Stimulated activated memory B cell treated with anti-CD40 and anti-IgM and Interleukin-4, amounts not matched to agents 10 μg/mL and 1 μg/mL and 100 μg/mL, for 72 hours (primary cell): ENCODE measurements at places on chromosomes 16 and 17.

GRCh38 chr16:19929062-19929511 lies 44.4 kb upstream of the GPRC5B start:
- no peak for ATAC-seq

- no peak for ATAC-seq
Observed at GRCh38 chr17:4319221-4319620, 47.3 kb downstream of the UBE2G1 start.

DNA sequence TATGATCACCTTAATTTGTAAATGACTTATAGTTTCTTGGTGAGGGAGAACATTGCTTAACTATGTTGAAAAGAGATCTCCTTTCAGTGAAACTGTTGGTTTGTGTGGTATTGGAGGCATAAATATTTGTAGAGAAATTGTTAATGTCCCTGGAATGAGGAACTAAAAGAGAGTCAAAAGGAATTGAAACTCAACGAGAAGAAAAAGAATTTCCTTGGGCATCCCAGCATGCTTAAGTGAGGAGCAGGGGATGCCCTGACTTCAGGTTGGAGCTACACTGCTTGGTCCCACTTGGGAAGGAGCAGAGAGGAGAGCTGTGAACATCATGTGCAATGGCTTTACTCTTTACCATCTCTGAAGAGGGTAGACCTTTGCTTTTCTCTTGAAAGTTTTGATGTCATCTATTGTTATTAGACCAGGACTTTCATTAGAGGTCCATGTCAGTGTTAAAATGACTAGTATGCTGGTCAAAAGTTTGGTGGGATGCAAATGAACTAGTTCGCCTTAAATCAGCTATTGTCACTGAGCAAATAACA lies 21.7 kb downstream of the KRT23 start:
- peak; percentile 79 for ATAC-seq

DNA sequence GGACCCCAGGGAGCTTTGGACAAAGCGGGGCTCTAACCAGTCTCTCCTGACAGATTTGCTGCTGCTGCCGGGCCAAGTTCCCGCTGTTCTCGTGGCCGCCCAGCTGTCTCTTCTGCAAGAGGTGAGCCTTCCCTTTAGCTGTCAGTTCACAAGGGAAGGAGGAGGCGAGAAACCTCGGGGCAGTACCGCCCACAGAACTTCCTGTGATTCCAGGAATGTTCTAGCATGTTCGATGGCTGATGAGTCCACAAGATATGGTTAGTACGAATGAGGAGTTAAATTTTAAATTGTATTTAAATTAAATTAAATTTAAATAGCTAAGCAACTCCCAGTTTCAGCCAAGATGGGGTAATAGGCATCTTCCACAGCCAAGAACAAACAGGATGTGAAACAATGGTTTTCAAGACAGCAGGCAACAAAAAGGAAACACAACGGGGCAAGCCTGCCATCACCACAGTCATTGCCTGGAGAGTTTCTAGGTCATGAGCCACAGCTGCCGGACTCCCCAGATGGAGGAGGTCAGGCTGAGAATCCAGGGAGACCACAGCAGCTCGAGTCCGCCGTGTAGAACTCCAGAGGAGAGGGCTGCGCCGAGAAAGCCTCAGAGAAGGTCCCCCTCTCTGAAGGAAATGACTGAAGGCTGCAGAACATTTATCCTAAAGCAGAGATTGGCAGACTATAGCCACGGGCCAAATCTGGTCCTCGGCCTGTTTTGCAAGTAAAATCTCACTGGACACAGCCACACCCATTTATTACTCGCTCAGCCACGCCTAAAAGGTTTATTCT lies 9.5 kb upstream of the TCF25 start:
- peak; percentile 82 for ATAC-seq

DNA sequence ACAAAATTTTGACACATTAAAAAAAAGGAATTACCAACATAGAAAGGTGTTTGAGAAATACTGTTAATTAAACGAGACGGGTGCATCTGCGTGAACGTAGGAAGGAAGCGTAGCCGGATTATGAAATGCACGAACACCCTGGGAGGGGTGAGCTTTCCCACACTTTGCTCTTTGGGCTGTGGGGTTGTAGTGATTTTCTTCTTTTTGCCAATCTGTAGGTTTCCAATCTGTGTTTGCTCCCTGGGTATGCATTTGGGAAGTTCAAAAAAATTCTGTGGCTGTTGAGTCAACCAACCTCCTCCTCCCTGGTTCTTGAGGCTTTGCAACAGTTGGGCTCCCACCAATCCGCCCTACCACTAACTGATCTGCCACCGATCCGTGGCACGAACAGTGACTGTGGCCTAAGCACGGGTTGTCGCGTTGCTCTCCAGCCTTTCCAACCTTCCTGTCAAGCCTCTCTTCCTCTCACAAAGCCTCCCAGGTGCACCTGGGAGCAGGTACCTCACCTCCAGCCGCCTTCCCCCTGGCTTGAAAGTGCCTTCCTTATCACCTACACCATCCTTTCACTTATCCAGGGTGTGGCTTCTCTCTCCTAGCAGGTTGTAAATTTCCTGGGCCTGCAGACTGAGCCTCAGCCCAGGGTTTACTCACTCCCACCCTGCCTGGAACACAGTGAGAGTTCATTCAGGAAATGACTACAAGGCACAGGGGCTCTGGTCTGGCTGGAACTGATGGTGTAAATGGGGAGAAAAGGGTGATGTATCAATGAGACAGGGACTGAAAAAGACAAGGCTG lies 16.6 kb downstream of the RTN4RL1 start:
- no peak for ATAC-seq

- no peak for ATAC-seq
Observed at GRCh38 chr17:1914661-1915083, 84.9 kb downstream of the RPA1 start.

- no peak for ATAC-seq
Observed at GRCh38 chr17:65459677-65460347, 101.6 kb downstream of the AXIN2 start.

DNA sequence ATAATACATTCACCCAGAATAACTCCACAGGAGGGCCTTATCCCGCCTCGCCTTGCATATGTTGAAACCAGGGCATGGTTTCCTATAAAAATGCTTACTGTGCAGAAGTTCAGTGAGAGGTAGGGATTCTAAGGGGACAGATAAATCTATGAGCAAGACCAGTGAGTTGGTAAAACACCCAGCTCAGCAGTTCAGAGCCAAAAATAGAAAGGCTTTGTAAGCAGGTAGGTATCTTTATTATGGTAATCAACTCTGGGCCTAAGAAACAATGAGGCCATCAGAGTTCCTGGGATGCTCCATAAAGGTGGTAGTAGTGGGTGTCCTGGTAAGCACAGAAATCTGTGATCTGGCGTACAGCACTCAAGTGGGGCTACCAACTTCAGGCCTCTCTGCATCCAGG lies 549.4 kb upstream of the CDH5 start:
- ATAC-seq, result no peak

- no peak for ATAC-seq
Observed at GRCh38 chr17:15354256-15354655, 12.9 kb upstream of the TEKT3 start.

DNA sequence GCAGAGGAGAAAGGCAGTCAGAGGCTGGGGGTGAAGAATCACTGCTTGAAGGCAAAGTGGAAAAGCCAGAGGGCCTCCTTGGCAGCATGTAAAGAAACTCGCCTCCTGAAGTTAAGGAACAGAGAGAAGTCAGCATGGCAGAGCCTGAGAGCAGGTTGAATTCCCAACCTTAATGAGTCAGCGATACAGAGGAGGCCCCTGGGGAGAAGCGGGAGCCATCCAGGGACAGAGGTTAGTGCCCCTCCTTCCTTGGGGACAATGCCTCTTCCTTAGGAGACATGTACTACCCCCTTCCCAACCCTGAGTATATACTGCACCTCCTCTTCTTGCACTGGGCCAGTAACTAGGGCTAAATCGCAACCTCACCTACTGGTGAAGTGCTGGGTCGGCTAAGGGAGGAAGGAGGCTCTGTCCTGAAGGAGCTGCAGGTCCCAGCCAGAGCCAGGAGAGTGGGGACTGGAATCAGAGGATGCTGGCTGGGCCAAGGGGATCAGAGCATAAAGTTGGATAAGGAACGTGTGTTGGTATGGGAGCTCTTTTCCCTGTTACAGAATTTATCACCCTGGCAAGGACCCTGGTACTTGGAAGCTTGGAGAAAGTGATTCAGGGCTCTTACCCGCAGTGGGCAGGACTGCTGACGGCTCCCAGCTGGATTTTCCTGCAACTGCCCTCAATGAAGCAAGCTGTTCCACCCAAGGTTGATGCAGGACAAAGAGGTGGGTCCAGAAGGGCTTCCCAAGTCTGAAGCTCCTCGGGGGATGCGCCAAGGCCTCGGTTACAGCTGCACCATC lies 5.4 kb upstream of the AANAT start:
- ATAC-seq, result no peak

DNA sequence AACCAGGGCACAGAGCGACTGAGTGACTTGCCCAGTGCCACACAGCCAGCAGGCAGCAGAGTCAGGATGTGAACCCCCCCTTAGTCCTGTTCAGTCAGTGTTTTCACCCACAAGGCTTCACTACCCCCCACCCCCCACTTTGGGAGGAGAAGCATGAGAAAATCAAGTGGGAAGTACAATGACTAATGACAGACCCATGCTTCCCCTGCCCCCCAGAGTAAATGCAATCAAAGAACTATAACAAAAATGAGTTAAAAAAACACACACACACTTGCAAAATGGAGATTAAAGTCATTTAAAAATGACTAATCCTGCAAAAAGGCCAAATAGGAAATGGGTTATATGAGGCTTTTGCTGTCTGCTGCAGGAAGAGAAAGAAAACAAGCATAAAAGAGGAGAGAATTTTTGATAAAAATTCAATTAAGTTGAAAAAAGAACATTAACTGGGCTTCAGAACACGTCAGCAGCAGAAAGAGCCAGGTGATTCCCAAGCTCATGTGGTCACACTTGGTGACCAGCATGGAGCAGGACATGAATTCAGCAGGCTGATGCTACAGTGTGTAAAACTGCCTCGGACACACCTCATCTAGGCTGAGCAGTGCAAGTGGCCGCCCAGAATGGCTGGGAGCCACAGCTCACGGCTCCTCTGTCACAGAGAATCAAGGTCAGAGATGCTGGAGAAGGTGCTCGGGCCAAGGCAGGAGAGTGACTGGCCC lies 212.3 kb downstream of the ZNF423 start:
- ATAC-seq, result no peak

- no peak for ATAC-seq
Observed at GRCh38 chr16:50718061-50718760, 23.7 kb upstream of the CYLD start.

DNA sequence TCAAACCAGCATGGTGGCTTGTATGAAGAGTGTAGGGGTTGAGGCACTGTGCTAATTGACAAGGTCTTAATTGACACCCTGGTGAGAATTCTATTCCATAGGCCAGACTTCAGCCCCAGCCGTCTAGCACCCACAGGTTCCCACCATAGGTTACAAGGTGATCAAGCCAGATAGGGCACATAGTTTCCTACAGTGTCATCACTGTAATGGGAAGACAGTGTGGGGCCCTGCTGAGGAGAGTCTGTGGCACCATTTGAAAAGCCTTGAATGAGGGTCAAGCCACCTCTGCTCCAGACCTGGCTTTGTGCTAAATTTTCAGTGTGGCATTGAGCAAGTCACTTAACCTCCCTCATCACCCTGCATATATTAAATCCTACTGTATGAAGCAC lies 36.2 kb downstream of the YPEL2 start:
- ATAC-seq, result no peak

DNA sequence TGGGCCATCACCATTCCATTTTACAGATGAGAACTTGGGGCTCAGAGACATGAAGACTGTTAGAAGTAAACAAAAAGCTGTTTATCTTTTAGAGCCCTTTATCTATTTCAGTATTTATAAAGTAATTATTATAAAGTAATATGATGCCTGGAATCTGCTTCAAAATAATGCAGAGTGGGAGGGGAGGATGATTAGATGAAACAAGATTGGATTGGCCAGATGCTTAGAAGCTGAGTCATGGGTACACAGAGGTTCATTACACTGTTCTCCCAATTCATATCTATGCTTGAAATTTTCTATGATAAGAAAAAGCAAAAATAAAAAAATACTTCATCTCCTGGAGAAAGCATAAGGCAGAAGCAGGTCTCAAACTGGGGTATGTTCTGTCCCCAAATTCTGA lies 29.4 kb downstream of the TOM1L2 start:
- ATAC-seq, result no peak

DNA sequence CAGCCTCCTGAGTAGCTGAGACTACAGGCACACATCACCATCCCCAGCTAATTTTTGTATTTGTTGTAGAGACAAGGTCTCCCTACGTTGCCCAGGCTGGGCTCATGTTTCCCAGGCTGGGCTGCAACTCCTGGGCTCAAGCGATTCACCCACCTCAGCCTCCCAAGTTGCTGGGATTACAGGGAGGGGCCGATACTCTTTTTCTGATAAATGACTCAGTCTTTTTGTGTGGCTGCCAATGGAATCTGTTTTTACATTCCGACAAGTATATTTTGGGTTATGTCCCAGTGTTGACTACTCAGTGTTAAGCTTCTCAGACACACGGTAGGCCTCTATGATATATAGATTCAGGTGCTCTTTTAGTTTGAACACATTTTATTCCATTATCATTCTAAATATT lies 58.1 kb downstream of the SLFN11 start:
- ATAC-seq, result no peak

GRCh38 chr17:39600288-39600996 lies 7.3 kb downstream of the NEUROD2 start:
- no peak for ATAC-seq

DNA sequence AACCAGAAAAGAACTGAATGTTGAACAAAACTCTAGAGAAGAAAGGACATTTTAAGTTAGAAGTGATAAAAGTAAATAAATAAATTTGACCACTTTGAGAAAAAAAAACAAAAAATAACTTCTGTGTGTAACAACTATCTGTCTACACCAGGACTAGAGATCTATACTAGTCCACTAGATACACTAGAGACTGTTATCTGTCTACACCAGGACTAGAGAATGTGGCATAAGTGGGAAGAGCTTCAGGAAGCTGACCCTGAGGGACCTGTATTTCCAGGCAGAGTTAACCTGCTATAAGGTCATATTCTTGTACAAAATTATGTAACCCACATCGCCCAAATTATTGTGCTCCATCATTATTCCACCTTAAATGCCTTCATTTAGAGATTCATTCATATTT lies 160.8 kb downstream of the SKAP1 start:
- no peak for ATAC-seq

DNA sequence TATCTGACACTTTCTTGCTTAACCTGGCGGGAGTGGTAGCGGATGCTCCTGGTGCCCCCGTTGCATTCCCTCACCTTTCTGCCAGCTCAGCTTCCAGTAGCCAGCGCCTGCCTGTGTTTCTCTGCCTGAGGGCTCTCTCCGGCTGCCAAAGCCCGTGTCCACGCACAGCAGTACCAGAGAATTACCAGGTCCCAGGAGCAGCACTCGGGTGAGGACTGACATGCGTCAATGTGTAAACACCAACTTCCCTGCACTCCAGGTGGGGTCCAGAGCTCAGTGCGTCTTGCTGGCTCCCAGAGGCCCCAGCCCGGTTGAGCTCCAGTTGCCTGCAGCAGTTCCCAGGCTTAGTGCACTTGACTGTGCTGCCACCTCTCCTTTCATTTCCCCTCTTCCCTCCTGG lies 54.8 kb downstream of the CDH13 start:
- ATAC-seq, result no peak

GRCh38 chr16:27400751-27401620 lies 988 bp upstream of the IL21R start:
- no peak for ATAC-seq
